ENCODE measurements at places on chromosomes 1 and 21.
A peak's percentile ranks its signal among the peaks of the same experiment; 100 is the strongest.

DNA sequence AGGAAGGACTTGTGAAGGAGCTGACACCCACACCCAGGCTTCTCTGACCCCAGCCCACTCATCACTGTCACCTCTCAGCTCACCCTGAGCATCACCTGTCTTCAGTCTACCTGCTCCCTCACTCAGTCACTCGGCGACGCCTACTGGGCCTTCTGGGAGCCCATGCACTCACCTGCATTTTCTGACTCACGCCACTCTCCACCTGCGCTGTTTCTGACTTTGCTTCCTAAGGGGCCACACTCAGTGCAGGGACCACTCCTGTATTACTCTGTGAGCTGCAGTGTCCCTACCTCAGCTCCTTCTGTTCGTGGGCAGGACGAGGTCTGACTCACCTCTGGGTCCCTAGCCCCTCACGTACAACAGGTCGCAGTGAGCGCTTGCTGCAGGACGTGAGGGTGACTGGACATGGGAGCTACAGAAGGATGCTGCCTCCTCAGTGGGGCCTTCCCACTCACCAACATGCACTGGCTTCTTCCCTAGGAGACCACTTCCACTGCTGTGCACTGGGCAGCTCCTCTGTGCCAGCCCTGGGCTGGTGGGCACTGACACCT is 102.3 kb downstream of the GLIS1 start:
- DNase-seq = no peak

DNA sequence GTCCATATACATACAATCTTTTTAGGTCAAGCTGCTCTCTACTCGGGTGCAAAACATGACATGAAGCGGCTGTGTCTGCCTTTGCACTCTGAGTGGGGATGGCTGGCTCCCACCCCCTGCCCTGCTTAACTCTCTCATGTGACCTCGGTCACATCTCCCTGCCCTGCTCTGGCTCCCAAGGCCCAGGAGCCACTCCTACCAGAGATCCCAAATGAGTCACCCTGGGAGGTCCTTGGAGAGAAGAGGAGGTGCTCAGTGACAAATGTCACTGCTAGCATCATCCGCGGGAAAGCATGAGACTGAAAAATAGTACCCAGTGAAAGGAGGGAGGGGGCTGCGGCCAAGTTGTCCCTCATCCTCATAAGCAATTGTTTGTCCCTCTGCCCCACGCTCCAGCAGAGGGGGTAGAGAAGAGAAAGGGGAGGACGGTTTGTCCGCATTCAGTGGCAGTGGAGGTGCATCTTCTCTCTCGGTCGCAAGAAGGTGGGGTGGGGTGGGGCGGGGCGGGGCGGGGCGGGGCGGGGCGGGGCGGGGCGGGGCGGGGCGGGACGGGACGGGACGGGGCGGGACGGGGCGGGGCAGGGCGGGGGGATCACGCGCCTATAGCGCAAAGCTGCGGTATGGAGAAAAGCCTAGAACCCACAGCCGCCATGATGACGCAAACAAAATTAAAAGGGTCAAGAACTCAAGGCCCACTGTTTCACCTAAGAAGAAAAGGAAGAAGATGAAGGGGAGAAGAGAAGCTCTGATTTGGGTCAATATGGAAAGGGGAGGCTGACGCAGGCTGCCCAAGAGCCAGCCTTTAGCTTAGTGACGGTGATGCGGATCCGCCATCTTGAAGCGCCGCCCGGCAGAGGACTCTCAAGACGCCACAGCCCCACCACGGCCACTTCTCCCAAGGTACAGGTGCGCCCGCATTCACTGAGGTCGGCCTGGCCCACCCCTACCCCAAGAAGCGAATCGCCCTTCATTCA is 66.2 kb downstream of the CD46 start:
- no peak for DNase-seq

GRCh38 chr1:1318131-1318652 is 6.3 kb downstream of the INTS11 start:
- peak; percentile 94 for DNase-seq

GRCh38 chr21:14922980-14923379 is 141.8 kb downstream of the NRIP1 start:
- DNase-seq = no peak

DNA sequence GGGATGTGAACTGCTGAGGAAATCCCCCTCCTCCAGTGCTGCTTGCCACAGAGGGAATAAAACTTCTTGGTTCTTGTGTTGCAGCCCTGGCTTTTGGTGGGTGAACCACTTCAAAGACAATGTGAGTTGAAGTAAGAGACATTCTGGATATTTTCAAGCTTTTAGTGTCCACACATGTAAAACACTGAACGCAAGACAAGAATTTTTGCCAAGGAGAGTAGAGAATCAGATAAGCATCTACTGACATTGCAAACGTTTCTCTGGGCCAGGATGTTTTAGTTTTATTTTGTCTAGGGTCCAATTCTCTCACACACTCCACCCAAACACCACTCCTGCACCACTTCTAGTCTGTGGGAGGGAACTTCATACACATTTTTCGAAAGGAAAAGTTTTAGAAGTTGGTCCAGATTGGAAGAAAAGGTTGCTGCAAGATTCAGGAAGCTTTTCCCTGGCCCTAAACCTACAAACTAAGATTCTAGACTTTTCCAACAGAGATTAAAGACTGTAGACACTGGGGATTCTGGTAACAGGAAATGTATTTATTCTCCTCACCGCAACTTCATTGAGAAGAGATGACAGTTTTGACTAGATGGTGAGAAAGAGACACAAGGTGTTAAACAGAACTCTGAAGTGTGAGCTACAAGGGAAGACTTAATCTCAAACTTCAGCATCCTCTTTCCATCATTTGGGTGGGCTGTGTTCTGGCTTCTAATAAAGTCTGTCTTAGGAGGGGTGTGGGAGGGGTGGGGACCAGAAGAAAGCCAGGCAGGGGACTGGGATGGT is 16.1 kb downstream of the FASLG start:
- DNase-seq = no peak
